ENCODE measurements at places on chromosomes 7 and 10. TPM values are rescaled to one million over a fixed set of nuclear protein-coding genes. Genes with fewer than 3 reads are reported as not detected.

- DNase-seq = no peak
Measured at GRCh38 chr10:31374146-31374696, 55.2 kb downstream of the ZEB1 start.

The RNF133 gene
- not detected for polyA plus RNA-seq

DNA sequence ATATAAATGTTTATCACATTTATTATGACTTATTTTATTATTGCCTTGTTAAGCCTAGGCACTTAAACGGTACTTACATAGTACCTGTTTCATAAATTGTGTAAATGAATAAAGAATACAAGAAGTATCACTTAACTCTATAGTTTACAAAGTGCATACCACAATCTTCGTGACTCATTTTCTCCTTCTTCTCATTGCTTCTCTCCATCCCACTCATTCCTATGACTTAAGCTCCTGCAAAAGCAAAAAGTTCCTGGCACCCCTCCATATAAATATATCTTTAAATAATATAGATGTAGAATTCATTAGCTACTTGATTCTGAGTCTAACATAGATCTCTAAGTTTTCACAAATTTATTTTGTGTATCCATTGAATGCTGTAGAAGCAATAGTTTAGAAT, 1382.0 kb upstream of the CELF2 start:
- no peak for DNase-seq

GRCh38 chr10:8453587-8453986, 399.1 kb downstream of the GATA3 start:
- DNase-seq = no peak

DNA sequence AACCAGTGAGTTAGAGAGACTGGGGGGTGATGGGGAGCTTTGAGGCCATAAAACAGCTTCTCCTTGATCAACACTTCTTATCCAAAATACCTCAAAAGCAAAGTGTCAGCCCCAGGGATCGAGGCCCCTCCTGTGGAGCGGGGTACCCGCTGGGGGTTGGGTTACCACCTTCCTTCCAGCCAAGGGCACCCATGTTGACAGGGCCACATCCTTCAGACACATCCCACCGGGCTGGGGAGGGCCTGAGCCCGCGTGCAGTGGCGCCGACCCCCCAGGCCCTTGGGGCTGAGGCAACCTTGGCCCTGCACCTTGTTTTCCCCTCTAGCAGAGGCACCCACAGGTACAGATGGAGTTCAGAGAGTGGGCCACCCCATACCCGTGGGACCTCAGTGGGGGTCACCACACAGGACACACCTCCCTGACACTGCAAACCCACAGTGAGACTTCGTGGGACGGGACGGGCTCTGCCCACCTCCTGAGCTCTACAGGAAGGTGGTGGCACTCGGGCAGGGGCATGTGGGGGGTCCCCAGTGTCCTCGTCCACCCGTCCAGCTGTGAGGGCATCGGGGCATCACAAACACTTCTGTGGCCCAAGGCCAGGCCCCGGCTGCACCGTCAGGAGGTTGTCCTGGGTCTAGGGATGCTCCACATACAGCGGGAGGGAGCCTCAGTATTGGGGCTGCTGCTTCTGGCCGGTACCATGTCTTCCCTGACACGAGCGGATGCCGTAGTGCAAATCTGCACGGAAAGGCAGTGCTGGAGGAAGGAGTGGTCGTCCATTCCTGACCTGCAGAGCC, 10.7 kb downstream of the DPYSL4 start:
- DNase-seq = no peak

- DNase-seq = no peak
Measured at GRCh38 chr7:19410691-19411090, 265.5 kb upstream of the FERD3L start.

GRCh38 chr10:62047228-62047892, 145.9 kb downstream of the ARID5B start:
- no peak for DNase-seq

DNA sequence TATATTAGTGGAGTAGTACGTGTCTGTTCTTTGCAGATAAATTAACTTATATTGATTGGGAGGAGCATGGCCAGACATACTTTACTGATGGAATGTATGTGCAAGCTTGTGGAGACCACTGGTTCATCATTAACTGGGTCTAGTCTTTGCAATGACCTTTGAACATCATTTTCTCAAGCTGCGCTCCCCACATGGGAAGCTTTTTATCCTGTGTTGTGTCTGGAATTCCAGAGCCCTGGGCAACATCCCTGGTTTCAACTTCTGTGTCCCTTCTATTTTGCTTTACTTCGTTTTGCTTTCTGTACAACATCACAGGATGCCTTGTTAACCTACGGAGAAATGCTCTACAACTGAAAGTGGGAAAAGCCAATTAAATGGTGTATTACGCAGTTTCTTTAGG, 38.3 kb downstream of the MACROH2A2 start:
- no peak for DNase-seq
